ENCODE measurements at places on chromosomes 5 and 9.

- no peak for DNase-seq
These were observed 42.5 kb downstream of the FNIP1 start for GRCh38 chr5:131754363-131754762.

DNA sequence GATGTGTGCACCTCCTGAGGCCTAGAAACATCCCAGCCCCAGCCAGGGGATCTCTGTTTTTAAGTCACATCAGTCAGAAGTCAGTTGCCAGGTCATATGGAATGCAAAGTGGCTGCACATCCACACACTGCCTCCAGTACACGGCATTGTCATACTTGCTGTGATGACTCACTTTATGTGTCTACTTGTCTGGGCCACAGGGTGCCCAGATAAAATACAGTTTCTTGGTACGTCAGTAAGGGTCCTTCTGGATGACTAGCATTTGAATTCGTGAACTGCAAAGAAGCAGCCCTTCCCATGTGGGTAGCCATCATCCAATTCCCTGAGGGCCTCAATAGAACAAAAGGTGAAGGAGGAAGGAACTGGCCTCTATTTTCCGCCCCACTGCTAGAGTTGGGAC is 27.7 kb downstream of the AUH start:
- no peak for DNase-seq

DNA sequence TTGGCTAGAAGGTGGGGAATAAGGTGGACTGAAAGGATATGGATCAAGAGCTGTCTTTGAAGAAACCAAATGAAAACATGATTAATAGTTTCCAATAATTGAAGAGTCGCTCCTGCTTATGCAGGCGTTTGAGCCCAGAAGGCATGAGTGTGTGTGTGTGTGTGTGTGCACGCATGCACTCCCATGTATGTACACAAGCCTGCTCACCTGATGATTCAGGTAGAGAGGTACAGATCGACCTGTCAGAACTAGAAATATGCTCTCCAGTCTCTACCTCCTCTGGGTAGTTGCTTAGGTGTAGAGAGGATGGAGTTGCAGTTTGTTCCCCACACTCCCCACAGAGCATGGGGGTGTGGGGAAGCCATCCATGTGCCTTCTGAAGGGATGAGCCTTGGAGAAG is 1.1 kb upstream of the FGF1 start:
- no peak for DNase-seq

GRCh38 chr9:114180696-114181606 is 25.6 kb downstream of the COL27A1 start:
- no peak for DNase-seq

- DNase-seq = no peak
These were observed 80.2 kb downstream of the ARRDC3 start for GRCh38 chr5:91302958-91303357.

- no peak for DNase-seq
These were observed 57.9 kb downstream of the TGFBR1 start for GRCh38 chr9:99162759-99163364.

DNA sequence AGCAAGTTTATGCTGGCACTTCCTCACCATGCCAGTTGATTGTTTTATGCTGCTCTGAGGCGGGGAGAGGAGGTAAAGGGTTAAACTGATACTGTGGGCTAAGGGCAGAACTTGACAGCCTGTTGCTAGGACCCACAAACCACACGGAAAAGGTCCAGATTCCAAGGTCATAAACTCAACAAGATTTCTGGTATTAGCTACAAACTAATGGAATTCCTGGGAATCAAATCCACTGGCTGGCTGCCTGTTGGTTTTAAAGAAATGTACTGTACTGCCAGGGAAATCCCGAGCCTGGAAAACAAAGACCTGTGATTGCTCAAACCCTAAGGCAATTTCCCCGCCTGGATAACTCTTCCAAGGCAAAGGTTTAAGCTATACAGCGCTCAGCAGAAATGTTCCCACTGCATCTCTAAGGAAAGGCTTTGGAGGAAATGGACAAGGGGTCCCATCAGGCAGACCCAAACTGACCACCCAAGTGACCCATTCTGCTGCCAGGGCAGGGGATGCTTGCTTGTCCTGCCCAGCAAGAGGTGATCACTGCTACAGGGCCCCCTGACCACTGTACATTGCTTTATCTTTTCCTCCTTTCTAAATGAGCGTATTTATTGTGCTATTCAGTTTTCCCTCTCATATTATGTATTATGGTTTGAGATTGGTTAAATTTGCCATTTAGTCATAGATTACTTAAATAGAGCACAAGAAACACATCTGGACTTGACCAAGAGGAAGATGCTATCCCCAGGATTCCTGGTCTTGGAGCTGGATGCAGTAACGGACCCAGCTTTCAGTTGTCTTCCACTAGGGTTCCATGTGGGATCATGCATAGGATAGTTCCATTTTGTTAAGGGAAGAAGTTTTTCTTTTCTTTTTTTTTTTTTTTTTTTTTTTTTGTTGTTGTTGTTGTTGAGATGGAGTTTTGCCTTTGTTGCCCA is 124.3 kb downstream of the SUSD1 start:
- DNase-seq = no peak

GRCh38 chr5:42811591-42812446 is at the start of gene SELENOP:
Gene SELENOP (minus strand): TSS chr5:42811892. CDS start chr5:42808353, 3,539 bp downstream.
- no peak for DNase-seq

GRCh38 chr9:73135394-73135793 is 16.3 kb upstream of the ANXA1 start:
- DNase-seq = no peak

- no peak for DNase-seq
These were observed 55.9 kb upstream of the KCNMB1 start for GRCh38 chr5:170444969-170445505.
